ENCODE measurements at places on chromosomes 11 and 22. TPM values are rescaled to one million over a fixed set of nuclear protein-coding genes. Genes with fewer than 3 reads are reported as not detected.

The P4HA3 gene
- 0.23 TPM for total RNA-seq

The TTC17 gene
- 49.0 TPM for total RNA-seq

The PHOX2A gene
- total RNA-seq: not detected

GRCh38 chr22:45758603-45759002 lies 87.0 kb downstream of the ATXN10 start:
- no peak for DNase-seq

GRCh38 chr11:81007046-81007445 lies 1566.2 kb upstream of the TENM4 start:
- no peak for DNase-seq

GRCh38 chr11:79018371-79018849 lies 422.4 kb downstream of the TENM4 start:
- DNase-seq: no peak

DNA sequence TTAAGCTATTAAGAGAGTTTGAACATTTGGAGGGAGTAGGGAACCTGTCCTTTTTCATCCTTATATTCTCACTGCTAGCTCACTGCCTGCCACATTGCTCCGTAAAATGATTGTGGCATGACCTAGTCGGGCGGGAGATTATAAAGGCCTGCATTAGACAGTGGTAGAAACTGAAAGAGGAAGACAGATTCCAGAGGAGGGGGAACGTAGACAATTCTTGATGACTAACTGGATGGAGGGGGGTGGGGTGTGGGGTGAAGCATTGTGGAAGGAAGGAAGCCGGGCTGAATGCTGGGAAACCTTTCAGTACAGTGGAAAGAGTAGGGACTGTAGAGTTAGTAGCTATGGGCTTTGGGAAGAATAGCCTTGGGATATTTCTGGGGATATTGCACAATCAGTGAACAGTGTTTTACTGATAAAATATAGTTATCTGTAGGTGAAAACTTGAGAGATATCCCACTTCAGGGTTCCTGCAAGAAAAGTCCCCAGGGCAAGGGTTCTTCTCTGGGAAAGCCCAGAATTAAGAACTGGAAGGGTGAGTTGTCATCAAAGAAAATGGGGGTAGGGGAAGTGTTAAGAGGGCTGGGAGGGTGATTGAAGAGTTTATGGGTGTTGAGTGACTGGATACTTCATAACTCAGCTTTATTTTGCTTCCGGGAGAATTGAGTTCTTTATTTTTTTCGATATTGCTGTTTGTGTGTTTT lies 2.1 kb downstream of the MED15 start:
- DNase-seq: no peak

GRCh38 chr11:19519912-19520641 lies 192.6 kb upstream of the NAV2 start:
- DNase-seq: no peak

DNA sequence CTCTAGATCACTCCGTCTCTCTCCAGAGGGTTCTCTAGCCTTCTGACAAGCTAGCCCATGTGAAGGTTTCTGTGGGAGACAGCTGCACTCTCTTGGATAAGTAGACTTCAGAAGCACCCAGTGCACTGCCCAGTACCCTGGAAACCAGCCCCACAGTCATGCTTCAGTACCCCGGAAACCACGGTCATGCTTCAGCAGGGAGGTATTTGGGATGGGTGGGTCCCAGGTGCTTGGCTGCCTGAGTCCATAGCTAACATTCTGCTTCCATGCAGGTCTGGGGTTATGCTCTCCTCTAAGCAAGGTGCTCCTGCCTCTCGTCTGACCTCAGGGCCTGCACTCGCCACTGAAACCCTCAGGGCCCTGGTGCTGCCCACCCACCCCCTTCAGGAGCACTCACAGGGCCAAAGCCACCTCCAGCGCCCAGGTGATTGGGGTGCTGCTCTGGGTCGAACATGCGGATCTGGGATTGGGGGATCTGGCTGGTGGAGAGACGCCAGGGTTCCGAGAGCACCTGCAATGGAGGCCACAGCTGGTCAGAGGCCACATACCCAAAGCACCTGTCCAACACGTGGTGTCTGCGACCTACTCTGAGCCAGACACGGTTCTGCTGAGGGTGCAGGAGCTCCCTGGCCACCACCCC lies 7.3 kb upstream of the SYCE3 start:
- DNase-seq: no peak

- DNase-seq: no peak
Measured at GRCh38 chr11:34490304-34490703, 23.3 kb downstream of the ELF5 start.

- DNase-seq: no peak
Measured at GRCh38 chr22:17949642-17950473, 74.5 kb downstream of the MICAL3 start.

DNA sequence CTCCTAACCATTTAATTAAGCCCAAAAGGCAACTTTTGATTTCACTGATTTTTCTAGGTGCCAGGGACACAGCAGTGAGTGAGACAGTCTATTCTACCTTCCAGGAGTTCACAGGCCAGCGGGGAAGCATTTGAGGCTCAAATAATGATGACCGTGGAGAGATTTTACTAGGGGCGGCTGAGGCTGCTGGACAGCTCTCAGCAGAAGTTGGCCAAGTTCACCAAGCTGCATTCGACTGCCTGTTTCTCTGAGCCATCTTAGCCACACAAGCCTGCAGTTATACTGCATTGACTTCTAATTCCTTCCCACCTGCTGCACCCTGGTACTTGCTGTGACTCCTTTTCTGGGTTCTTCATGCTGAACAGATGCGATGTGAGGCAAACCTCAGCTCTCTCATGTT lies 168.9 kb upstream of the TBCEL start:
- DNase-seq: no peak

DNA sequence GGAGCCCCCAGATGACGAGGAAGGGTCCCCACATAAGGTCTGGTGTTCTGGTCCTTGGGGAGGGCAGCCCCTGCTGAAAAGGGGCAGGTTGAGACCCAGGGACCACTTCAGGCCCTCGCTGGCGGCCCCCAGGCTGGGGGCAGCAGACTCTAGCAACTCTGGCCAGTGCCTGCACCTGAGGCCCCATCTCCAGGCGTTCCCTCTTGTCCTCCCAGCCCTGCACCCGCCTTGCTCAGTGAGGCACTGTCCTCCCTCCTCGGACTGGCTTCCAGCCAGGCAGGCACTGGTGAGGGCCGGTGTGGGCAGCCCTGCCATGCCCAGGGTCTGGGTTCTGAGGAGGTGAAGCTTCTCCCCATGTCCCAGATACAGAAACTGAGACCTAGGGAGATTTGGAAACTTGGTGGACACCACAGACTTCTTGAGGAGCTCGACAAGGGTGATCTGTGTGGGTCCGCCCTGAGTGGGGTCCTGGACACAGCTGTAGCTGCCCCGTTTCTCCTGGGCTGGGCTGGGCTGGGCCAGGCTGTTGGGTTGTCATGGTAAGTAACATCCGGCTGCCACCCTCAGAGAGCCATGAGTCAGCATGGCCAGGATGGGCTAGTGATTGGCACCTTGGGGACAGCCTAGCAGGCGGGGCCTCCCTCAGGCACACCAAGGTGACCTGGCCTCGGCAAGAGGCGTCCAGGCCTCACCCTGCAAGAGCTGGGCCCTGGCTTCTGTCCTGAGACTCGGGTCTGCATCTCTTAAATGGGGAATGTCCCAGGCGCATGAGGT lies 11.1 kb upstream of the PHLDA2 start:
- DNase-seq: peak; percentile 47

DNA sequence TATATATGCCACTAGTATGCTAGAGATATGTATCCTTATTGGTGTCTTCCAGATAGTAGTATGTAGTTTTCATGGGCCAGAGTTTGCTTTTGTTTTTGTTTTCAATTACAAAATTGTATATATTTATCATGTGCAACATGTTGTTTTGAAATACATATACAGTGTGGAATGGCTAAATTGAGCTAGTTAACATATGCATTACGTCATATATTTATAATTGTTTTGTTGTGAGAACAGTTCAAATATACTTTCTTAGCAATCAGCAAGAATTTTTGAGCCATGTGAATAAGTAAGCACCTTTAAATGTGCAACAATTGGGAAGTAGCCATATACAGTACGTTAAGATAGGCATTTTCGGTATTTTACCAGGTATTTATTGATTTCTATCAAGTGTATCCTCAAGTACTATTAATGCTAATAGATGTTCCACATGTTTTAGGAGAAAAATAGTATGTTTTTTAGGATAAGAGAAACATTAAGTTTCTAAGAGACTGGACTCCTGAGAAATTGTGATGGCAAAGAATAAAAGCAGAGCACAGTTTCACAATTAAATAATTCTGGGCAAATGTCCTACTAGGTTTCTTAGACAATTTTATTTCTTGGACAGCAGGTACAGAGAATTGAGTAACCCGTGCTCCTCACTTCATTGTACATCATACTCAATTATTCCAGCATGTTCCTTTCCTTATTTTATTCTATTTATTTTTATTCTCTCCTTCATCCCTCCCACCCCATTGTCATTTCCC lies 60.5 kb upstream of the SLC5A12 start:
- DNase-seq: no peak
